ENCODE measurements at places on chromosomes 7 and 10.

DNA sequence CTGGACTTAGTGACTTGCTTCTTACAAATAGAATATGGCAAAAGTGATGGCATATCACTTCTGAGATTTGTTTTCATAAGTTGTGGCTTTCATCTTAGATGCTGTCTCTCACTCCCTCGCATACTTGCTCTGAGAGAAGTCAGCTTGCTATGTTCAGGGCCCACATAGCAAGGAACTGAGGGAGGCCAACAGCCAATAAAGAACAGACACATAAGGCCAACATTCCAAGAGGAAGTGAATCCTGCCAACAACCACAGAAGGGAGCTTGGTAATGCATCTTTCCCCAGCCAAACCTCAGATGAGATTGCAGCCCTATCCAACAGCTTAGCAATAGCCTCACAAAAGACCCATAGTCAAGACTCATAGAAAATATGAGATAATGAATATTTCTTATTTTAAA, 39.2 kb upstream of the DMTF1 start:
- no peak for DNase-seq

GRCh38 chr7:109868215-109868860, 1222.6 kb upstream of the LRRN3 start:
- no peak for DNase-seq

DNA sequence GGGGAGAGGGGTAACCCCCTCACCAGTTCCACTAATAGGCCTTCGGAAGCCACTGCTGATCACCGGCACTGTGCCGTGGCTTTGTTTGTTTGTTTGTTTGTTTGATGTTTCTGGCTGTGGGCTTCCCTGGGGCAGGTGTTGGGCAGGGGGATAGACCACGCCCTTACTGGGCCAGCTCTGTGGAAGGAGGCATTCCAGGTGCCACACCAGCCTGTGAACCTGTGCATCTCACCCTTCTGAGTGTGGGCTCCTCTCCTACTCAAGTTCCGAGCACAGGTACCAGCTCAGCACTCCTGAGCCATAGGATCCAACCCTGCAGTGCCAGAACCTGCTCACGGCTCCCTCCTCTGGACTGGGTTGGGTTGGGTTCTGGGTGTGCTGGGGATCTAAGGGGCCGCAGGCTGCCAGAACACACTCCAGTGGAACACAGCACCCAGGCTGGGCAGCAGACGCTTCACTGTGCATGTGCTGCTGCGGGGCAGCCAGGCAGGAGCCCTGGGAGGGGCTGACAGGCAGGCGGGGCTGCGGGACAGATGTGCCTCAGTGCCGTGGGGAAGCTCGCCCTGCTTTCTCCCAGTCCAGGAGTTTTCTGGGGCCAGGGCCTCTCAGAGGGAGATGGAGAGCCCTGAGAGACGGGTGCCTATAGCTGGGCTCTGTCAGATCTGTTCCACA, 1053.9 kb downstream of the CNTNAP2 start:
- no peak for DNase-seq

DNA sequence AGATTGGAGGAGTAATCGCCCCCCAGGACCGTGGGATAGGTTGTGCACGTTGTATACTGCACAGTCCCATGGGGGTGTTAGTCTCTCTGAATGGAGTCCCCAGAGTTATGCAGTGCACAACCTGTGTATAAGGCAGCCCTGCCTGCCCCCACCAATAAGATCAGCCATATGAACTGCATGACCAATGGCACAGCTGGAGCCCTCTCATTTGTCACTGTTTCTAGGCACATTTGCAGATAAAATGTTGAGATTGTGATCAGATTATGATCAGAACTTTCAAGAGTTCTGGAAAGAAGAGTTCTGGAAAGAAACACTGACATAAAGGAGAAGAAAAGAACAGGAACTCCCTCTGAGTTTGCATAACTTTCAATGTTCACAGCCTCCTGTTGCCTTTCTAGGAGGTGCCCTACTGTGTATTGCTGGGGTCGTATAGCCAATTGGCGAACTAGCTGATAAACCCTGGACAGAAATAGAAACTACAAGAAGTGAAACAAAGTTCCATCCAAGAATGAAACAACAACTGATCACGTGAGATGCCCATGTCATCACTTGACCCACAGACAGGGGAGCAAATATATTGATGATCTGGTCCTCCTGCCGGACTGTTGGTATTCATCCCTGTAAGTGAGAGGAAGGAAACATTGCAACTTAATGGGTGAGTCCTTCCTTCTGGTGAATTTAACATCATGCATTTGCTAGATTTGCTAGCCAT, 49.6 kb upstream of the TOMM7 start:
- no peak for DNase-seq

DNA sequence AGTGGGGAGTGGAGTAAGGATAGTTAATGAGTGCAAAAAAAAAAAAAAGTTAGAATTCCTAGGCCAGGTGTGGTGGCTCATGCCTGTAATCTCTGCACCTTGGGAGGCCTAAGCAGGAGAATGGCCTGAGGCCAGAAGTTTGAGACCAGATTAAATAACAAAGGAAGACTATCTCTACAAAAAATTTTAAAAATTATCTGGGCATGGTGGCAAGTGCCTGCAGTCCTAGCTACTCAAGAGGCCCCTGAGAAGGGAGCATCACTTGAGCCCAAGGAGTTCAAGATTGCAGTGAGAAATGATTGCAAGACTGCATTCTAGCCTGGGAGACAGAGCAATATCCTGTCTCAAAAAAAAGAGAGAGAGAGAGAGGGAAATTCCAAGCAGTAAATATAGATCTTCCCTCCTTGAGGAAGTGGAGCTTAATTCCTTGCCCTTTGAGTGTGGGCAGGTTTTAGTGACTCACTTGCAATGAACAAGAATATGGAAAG, 19.5 kb upstream of the CSTF2T start:
- no peak for DNase-seq

DNA sequence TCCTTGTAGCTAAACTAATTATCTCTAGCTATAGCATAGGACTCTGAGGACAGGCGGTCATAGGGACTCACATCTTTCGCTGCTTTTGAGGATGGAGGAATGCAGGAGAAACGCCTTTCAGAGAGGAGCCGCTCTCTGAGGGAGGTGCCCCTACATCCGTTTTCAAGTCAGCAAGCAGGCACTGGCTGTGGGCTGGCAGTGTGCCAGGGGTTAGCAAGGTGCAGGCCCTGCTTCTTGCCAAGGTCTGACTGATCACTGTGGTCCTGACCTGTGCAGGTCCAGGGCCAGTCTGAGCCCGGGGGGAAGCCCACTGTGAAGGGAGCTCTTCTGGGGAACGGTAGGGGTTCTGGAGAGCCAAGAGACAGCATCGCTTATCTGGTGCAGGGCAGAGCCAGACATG, 89.4 kb downstream of the SH3PXD2A start:
- no peak for DNase-seq

DNA sequence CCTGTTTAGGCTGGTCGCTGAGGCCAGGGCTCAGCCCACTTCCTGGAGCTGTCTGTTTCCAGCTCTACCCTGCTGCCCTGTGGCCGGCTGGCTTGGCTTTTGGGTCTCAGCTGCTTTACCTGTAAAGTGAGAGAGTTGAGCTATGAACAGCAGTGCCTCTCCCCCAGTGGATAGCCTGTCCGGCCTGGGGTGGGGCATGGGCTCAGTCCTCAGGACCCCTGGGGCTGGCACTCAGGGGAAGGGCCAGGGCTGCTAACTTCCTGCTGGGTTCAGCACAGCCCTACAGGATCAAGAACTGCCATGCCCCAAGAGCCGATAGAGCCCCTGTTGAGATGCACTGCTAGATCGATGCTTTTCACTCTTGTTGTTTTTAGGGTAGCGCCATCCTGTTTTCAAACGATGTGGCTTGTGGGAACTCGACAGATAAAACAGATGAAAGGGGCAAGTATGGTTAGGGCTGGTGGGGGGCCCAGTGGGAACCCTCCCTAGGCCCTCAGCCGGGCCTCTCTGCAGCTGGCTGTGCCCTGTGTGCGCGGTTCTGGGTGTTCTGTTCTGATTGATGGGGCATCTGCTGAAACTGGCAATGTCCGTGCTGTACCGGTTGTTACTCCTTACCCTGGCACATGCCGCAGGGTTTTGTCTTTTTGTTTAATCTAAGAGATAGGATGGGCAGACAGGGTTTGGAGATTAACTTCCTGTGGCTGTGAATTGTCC, 10.0 kb upstream of the SFRP5 start:
- no peak for DNase-seq

GRCh38 chr10:131959841-131960240, 21.9 kb downstream of the BNIP3 start:
- DNase-seq = no peak

DNA sequence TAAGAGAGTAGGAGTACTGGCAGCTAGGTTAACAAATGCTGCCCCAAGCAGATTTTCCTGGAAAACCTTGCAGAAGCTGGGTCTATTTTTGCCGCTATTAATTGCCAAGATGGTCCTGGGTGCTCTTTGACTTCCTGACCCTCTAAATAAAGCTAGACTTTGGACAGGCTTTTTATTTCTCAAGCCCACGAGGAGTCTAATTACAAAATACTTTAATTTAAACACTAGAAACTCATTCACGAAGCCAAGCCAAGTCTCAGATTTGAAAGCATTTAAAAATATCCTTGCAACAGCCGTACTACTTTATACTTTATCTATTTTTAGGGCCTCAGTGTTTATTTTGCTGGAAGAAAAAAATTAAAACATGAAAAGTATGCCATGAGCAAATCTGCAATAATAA, 45.1 kb downstream of the TMEM26 start:
- DNase-seq = no peak

DNA sequence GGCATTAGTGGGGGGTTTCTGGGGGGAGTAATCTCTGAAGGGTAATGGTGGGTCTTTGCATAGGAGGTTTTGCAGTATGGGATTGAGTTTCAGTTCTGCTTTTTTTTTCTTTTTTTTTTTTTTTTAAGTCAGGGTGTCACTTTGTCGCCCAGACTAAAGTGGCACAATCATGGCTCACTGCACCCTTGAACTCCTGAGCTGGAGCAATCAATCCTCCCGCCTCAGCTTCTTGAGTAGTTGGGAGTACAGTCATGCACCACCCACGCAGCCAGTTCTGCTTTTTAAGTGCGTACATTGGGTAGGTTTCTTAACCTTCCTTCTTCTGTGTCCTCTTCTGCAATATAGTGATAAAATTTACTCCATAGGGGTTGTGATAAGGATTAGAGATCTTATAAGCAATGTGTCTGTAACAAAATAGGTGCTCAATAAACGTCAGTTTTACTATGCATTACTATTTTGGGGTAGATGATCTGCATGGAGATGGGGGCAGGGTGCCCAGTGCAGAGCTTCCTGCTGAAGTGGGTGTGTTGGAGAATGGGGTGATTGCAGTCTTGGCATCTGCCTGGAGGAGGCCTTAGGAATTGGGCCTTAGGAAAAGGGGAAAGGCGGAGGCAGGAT, 9.6 kb downstream of the KAZALD1 start:
- peak; percentile 84 for DNase-seq

DNA sequence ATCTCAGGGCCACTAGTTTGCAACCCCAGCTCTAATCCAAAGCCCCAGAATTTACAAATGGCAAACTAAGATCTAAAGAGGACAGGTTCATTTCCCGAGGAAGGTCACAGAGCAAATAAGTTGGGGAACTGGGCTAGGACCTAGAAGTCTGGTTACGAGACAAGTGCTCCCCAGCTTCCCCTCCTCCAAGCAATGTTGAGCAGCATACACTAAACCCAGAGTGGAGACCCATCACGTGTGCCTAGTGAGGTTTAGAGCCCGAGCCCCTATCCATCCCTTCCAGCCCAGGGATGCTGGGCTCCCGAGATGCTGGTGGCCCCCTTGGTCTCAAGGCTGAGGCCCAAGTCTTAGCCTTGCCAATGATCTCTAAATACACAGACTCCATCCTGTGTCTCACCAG, 209.5 kb upstream of the ZMIZ1 start:
- DNase-seq = no peak

- DNase-seq = no peak
Observed at GRCh38 chr7:96596120-96596826, 113.4 kb downstream of the SEM1 start.

DNA sequence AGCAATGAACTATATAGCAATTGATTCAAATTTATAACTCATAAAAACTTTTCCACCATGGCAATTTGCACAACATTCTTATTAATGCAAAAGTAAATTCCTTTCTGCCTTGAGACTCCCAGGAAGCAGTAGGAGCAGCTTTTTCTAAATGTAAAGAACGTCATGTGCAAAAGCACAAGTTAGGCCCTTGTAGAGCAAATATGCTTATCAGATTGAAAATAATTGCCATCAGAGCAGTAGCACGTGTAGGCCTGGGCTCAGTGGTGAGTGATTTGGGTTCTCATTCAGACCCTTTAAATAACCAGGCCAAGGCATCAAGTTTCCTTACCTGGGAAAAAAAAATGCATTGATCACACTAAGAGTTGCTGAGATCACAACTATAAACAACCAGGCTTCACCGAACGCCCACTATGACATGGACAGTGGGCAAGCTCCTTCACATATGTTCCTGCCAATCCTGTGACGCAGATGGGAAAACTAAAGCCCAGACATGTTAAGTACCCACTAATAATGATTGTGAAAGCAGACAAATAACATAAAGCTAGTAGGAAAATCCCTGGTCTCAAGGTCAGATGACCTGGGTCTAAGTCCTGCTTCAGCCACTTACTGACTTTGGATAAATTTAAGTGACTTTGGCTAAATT, 22.1 kb upstream of the SAR1A start:
- no peak for DNase-seq

GRCh38 chr7:117809958-117810357, 63.3 kb downstream of the CTTNBP2 start:
- no peak for DNase-seq

- no peak for DNase-seq
Observed at GRCh38 chr7:47931005-47932004, 17.0 kb downstream of the PKD1L1 start.

GRCh38 chr10:11913079-11913641, 90.0 kb downstream of the PROSER2 start:
- no peak for DNase-seq

DNA sequence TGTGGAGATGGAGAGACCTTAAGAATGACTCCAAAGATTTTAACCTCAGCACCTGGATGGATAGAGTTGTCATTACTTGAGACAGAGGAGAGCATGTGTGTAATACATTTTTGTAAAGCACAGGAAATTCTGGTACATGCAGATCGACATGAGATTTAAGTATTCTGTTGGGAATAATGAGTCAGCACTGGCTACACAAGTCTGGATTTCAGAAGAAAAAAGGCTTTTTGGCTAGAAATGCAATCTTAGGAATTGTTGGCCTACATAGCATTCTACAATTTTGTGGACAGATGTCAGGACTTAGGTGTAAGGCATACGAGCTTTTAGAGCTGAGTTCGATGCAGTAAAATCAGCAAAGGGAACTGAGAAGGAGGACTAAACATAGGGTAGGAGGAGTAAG, 24.1 kb upstream of the ANKRD30A start:
- no peak for DNase-seq

GRCh38 chr7:132687981-132688383, 111.7 kb upstream of the PLXNA4 start:
- DNase-seq = no peak
